Thymus (tissue), 14 donors: ENCODE measurements at places on chromosomes 11 and 22. TPM values are rescaled to one million over a fixed set of nuclear protein-coding genes. Genes with fewer than 3 reads are reported as not detected.

AGBL2 gene
- total RNA-seq, result 2.7 TPM

DNA sequence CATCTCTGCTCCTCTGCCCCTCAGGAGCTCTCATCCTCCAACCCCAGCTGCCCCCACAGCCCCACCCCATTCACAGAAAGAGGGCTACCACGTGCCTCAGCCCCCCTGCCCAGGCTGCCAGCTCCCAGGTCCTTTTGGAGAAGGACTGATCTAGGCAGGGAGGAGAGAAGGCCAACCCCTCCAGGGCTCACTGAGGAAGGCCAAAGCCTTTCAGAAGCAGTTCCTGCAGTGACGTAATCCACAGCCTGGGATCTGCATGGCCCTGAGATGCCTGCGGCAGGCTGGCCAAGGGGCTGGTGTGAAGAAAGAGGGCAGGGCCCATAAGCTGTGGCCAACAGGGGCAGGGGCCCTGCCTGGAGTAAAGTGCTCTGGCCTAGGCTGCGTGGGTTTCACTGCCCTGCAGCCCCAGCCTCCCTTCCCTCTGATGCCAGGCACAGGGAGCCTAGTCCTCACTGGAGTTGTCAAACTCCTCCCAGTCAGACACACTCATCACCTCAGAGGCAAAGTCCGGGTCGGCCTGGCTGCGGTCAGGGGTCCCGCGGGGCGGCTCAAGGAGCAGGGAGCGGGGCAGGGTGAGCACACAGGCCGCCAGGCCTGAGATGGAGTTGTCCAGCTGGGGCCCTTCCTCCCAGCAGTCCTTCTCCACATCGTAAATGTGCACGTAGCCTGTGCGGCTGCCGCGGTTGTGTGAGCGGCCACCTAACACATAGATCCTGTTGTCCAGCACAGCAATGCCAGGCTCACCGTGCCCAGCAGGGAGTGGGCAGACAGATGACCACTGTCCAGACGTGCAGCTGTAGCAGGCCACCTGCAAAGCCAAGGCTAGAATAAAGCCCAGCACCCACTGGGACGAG, 4.2 kb upstream of the SCARF2 start:
- peaks cover 5% of the 10 kb centered on the region for H3K4me1 ChIP-seq
- peaks cover 11% of the 10 kb centered on the region for H3K27me3 ChIP-seq
- H3K4me3 ChIP-seq, result no peak overlapping the region

DNA sequence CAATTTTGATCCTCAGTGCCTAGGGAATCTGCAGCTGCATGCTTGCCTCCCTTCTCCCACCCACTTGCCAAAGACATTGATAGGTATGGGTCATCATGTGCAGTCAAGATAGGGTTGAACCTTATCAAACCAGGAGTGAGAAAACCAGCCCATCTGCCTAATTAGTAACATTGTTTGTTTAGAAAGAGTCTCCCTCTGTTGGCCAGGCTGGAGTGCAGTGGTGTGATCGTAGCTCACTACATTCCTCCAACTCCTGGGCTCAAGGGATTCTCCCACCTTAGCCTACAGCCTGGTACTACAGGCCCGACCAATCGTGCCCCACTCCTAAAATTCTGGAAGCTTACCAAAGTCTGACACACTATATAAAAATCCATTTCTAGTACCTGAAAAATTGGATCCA, 4.6 kb downstream of the C11orf71 start:
- no peak overlapping the region for H3K27ac ChIP-seq
- peaks cover 6% of the 10 kb centered on the region for H3K4me1 ChIP-seq
- H3K27me3 ChIP-seq, result no peaks in the 10 kb centered on the region
- H3K36me3 ChIP-seq, result peaks cover 5% of the 10 kb centered on the region

- no peaks in the 10 kb centered on the region for H3K27me3 ChIP-seq
- peak; percentile 88 for DNase-seq
- peak within 1 kb of the TSS; percentile 97 for H3K27ac ChIP-seq
- H3K36me3 ChIP-seq, result peaks cover 25% of the 10 kb centered on the region
- peaks cover 27% of the 10 kb centered on the region for H3K4me1 ChIP-seq
- H3K4me3 ChIP-seq, result peak within 1 kb of the TSS; percentile 85
Measured at GRCh38 chr11:117232092-117232878, at the start of gene RNF214. Gene RNF214, plus strand, starts transcription at chr11:117232671. Its CDS starts 1,602 bp downstream, at chr11:117234273.
